NCI-H1092 treated with DMSO at 0.1 percent for 48 hours (cell line): ENCODE measurements at places on chromosomes 2 and 18.

DNA sequence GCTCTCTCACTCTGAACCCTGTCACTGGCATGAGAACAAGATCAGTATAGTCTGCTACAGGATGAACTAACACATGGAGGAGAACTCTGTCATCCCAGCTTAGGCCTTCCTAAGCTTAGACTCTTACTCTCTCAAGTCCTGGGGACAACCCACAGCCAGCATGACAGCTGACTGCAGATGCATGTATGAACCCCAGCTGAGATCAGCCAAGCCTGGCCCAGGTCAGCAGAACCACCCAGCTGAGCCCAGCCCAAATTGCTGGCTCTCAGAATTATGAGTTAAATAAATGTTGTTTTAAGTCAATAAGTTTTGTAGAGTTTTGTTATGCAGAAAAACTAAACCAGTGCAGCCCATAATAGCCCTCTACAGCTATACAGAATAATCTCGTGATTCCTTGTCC, 287.3 kb downstream of the TNS1 start:
- DNase-seq, result no peak

GRCh38 chr2:1743396-1744150, 742 bp downstream of the PXDN start:
- DNase-seq, result peak; percentile 28

DNA sequence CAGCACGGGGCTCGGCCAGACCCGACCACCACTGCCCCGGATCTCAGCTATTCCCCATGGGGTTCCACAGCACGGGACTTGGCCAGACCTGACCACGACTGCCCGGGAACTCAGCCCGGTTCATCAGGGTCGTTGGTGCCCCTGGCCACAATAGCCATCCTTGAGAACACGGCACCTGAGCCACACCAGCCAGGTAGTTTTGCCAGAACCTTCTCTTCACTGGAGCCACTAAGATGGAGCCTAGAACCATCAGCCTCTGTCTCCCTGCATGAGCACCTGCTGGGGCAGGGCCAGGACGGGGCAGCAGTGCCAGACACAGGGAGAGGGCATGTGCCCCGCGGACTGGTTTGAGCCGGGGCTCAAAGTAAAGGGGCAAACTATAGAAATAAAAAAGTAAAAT, 11.4 kb upstream of the KCNG2 start:
- no peak for DNase-seq

DNA sequence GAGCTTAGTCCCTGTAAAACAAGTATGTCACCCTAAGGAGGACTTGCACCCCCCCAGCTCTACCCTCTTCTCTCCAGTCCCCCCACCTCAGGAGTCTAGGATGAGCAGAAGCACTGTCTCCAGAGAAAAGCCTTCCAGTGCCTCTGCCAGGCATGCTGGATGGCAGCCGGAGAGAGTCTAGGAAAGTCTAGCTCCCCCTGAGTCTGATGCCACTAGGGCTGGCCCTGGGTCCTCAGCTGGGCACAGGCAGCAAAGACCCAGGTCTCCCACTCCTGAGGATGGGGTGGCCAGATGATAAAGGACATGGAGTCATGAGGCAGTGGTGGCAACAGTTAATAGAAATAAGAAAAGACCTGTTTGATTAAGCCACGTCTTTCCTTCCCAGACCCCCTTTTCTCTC, 225.6 kb downstream of the CYP26B1 start:
- DNase-seq, result no peak

- DNase-seq, result no peak
Observed at GRCh38 chr2:17815468-17816184, 634 bp upstream of the MSGN1 start.

DNA sequence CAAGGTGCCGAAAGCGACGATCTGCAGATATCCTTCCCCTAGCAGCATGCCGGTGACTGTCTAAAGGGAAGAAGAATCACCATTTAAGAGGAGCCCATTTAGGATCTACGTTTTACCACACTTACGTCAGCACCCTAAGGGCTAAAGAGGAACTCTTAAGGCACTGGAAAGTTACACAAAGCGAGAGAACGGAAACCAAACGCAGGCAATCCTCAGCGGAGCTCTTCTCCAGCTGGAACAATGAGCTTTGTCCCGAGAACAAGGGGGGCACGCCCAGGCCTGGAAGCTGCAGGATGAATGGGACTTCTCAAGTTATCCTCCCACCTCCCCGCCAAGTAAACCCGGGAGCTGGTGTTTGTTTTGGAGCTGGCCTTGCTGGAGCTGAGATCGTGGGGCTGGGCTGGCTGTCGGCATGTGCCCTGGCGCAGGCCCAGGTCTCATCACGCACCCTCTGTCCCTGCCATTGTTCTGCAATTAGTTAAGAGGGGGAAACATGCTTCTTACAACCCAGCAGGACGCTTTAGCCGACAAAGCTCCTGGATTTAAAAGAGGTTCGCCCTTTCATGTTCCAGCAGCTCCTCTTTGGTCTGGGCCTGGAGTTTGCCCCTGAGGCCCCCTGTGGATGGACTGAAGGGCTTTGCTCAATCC, 36.4 kb downstream of the PXDN start:
- peak; percentile 62 for DNase-seq

DNA sequence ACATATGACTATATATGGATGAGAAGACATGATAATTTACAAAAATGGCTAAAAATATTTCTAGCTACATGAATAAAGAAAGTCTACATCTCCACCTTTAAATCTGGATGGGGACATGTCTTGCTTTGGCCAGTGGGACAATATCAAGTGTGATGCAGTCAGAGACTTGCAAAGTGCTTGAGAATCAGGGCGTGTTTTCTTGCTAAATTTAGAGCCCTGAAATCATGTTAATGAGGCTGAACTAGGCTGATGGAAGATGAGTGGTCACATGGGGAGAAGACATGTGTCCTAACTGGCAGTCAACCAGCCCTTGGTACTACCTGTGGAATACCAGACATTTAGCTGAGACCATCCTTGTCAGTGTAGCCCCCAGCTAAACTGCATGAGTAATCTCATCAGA, 278.5 kb upstream of the RGPD4 start:
- DNase-seq, result no peak

DNA sequence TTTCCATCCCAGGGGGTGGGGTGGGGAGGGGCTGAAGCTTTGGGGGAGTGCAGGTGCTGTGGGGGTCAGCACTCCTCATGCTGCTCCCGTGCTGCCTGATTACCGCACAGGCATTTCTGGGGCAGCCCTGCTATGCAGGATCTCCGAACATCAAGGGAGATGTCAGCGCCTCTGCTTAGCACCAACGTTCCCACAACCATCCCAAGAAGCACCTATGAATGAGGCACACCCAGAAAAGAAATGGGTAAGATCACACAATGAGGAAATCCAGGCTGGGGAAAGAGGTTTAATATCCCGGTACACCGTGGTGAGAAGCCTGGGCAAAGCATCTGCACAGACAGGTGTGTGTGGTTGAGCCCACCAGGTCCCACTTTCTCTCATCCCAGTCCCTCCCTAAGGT, 17.5 kb downstream of the GAREM2 start:
- no peak for DNase-seq

DNA sequence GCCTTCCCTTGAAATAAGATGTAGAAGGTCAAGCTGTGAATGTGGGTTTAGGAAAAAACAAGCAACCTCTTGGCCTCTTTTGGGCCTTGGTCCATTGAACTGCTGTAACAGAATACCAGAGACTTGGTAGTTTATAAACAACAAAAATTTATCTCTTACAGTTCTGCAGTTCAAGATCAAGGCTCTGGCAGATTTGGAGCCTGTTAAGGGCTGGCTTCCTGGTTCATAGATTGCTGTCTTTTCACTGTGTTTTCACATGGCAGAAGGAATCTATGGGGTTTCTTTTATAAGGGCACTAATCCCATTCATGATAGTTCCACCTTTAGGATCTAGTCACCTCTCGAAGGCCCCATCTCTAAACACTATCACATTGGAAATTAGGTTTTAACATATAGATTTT, 20.2 kb upstream of the STK17B start:
- no peak for DNase-seq

DNA sequence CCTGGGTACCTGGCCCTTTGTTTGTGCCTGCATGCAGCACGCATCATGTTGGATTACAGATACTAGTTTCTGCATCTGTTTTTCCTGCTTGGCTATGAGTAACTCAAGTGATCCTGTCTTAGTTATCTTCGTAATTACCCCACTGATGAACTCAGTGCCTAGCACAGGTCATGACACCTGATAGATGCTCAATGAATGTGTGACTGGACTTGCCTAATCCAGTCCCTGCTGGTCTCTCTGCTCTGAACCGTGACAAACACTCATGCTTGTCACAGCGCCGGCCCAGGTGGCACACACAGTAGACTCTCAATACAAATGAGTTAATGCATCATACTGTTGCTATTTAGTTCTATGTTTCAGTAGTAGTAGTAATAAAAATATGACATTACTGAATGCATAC, 31.2 kb upstream of the NTSR2 start:
- no peak for DNase-seq
